ENCODE measurements at places on chromosomes 6 and 20.

GRCh38 chr6:46888031-46888430, 33.7 kb downstream of the ADGRF5 start:
- no peak for DNase-seq

- DNase-seq, result no peak
Measured at GRCh38 chr6:55136916-55137315, 37.4 kb upstream of the HCRTR2 start.

DNA sequence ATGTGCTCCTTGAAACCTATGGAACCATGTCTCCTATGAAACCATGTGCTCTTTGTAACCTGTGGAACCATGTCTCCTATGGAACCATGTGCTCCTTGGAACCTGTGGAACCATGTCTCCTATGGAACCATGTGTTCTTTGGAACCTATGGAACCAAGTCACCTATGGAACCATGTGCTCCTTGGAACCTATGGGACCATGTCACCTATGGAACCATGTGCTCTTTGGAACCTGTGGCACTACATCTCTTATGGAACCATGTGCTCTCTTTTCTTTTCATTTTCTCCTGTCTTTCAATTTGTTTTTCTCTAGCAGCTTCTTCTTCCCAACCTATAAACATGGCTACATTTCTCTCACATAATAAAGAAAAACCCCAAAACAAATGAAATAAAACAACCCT, 11.9 kb upstream of the CCN2 start:
- DNase-seq, result no peak

GRCh38 chr20:6582449-6582848, 185.0 kb upstream of the BMP2 start:
- DNase-seq, result no peak

DNA sequence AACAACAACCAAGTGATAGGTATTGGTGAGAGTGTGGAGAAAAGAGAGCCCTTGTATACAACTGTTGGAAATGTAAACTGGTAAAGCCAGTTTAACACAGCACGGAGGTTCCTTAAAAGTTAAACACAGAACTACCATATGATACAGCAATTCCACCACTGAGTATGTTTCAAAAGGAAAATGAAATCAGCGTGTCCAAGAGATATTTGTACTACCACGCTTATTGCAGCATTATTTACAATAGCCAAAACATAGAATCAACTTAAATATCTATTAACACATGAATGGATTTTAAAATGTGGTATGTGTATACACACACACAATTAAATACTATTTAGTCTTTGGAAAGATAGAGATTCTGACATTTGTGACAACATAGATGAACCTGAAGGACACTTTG, 1.1 kb downstream of the PTCHD4 start:
- no peak for DNase-seq

- DNase-seq, result no peak
Measured at GRCh38 chr20:50848846-50849673, 54.2 kb downstream of the BCAS4 start.

DNA sequence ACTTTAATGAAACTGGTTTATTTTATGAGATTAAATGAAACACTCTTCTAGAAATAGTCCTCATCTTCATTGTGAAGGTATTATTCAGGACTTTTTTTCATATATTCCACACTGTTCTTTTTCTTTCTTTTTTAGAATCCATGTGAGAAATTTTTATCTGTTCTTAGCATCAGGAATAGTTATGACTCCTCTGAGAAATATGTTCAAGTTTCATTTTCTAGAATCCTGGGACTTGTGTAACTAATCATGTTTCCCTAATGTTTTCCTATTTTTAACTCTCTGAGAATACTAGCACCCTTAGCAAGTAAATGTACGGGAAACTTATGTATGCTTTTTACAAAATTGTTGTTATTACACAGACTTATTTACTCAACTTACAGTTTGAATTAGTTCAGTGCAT, 407.8 kb downstream of the CBLN4 start:
- DNase-seq, result no peak

GRCh38 chr6:134768931-134769330, 181.0 kb downstream of the ALDH8A1 start:
- DNase-seq, result no peak

GRCh38 chr20:15563836-15564235, 1009.4 kb downstream of the KIF16B start:
- no peak for DNase-seq

All from kidney glomerular epithelial cell (primary cell).